ENCODE measurements at places on chromosomes 11 and 22.

GRCh38 chr22:30841273-30841672, 127.3 kb downstream of the MORC2 start:
- DNase-seq: no peak

GRCh38 chr11:62088331-62088933, 35.4 kb upstream of the INCENP start:
- no peak for DNase-seq

DNA sequence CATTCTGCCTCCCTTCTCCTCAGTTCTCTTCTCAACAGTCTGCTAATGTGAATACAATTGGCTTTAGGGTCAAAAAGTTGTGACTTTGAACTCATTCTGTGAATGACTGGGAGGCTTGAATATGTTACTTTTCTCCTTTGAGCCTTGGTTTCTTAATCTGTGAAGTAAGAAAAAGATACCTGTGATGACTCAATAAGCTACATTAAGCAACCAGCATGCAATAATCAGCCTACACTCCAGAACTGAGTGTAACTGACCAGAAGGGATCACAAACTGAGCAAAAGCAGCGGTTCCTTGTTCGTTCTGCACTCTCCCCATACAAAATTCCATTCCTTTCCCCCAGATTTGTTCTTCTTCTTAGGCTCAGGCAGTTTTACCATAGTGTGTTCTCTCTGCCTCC, 23.4 kb downstream of the ZNF202 start:
- no peak for DNase-seq

DNA sequence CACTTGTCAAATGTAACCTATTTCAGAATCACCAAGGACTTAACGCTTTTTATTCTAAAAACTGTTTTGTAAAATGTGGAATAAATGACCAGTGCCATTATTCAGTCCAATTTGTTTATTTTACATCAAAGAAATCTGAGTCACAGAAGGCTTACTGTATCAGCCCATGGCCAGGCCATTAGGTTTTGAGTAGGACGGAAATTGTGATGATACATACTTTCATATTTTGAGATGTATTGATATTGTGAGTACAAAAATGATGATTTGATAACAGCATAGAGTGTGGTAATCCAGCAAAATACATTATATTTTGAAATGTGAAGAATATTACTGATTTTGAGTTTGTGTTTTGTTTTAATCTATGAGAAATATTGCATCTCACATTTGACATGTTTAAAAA, 81.1 kb downstream of the PIWIL3 start:
- DNase-seq: no peak

DNA sequence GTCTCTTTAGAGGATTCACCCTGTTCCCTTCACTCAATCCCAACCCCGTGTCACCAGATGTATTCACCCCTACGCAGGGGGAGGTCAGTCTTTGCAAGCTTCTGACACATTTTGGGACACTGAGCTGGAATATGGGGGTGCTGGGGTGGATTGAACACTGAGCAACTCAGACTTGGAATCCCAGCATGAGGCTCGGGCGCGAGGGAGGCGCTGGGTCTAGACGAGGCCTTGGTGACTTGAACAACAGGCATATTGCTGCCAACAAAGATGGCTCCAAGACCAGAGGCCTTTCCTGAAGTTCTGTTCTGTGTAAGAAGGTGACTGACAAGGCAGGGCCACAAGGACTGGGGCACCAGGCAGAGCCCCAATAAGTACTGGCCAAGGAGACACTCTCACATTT, 3.0 kb upstream of the SCGB2A1 start:
- DNase-seq: no peak

DNA sequence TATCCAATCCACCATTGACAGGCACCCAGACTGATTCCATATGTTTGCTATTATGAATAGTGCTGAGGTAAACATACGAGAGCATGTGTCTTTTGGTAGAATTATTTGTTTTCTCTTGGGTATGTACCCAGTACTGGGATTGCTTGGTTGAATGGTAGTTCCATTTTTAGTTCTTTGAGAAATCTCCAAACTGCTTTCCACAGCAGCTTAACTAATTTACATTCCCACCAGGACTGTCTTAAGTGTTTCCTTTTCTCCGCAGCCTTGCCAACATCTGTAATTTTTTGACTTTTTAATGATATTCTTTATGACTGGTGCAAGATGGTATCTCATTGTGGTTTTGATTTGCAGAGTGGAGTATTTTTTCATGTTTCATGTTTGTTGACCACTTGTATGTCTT, 8.3 kb downstream of the FDX1 start:
- no peak for DNase-seq

DNA sequence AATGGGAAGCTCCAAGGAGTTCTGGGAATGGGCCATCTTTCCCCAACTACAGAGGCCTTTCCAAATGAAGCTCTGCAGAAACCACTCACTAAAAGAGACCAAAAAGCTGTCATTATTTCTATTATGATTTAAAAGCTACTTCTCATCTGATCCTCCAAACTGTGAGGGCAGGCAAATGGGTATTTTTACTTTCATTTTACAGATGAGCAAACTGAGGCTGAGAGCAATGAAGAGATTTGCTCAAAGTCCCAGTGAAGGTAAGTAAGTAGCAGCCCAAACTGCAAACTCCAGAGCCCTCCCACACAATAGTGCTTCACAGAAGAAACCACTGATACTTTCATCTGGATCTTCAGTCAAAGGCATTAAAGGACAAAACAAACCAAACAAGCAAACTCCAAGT, 1.4 kb downstream of the RSPH14 start:
- peak; percentile 32 for DNase-seq

- no peak for DNase-seq
Observed at GRCh38 chr11:61736310-61736709, 16.1 kb upstream of the MYRF start.

DNA sequence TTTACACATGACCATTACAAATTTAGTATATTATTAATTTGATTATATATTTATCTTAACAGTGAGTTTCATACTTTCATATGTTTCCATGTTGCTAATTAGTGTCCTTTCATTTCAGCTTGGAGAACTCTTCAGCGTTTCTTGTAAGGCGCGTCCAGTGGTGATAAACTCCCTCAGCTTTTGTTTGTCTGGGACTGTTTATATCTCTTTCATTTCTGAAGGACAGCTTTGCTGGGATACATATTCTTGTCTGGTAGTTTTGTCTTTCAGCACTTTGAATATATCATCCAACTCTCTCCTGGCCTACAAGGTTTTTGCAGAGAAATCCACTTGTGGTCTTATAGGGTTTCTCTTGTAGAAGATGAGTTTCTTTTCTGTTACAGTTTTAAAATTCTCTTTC, 12.4 kb downstream of the BIRC2 start:
- DNase-seq: no peak

DNA sequence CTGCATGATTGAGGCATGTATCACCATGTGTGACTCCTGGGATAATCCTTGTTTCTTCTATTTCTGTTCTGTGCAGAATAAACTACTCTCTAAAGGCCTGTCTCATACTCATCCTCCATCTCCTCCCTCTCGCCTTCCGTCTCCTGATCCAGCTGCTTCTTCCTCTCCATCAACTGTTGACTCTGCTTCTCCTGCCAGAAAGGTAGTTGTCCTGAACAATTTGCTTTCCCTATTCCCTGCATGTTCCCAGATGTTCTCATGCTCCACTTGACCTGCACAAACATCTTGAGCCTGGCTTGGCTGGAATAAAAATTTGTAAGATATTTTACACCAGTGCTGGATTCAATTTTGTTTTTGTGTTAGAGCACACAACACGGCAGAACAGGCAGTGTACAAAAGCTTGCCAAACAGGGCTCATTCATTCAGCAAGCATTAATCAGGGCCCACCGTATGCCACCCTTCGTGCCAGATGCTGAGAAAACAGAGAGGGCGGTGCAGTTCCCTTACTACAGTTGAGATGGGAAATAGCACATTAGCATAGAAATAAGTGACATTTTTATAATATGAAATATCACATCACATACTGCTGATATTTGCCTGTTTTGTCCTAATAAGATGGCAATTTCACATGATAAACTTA, 133.3 kb upstream of the PARVA start:
- DNase-seq: no peak
